ENCODE measurements at places on chromosomes 6 and 20. TPM values are rescaled to one million over a fixed set of nuclear protein-coding genes. Genes with fewer than 3 reads are reported as not detected.

The ZNF341 gene
- total RNA-seq: 5.1 TPM

The LINC00237 gene
- not detected for total RNA-seq

The HLA-DRB1 gene
- total RNA-seq: not detected

The DSP gene
- total RNA-seq: 71.6 TPM

The HECA gene
- total RNA-seq: 4.2 TPM

The KHDC1L gene
- 0.80 TPM for total RNA-seq

The CGA gene
- not detected for total RNA-seq

The TAAR1 gene
- total RNA-seq: not detected

The HLA-DOA gene
- not detected for total RNA-seq

The MYBL2 gene
- 103 TPM for total RNA-seq

The BMP5 gene
- not detected for total RNA-seq

The FAM229B gene
- total RNA-seq: 2.8 TPM

All from PC-3 (cell line).